B cell (primary cell): ENCODE measurements at places on chromosomes 7 and 10.

GRCh38 chr10:79336739-79337138 lies 10.5 kb upstream of the PPIF start:
- no peak for DNase-seq

DNA sequence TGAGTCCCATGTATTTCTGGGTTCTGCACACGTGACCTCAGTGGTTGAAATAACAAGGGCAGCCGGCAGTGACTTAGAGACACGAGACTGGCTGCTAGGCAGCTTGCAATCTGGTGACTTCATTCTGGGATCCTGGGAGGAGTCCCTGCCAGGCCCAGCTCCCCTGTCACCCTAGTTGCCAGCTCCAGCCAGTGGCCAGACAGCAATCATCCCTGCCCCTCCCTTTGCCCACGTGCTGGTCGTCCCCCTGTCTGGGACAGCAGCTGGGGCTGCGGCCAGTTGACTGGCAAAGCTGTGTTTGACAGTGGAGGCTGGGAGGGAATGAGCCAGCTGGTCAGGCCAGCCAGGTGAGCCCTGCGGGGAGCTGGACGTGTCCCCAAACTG lies 30.0 kb downstream of the ADGRA1 start:
- DNase-seq, result no peak

- no peak for DNase-seq
These were observed 380.6 kb upstream of the PHF14 start for GRCh38 chr7:10593080-10593479.

DNA sequence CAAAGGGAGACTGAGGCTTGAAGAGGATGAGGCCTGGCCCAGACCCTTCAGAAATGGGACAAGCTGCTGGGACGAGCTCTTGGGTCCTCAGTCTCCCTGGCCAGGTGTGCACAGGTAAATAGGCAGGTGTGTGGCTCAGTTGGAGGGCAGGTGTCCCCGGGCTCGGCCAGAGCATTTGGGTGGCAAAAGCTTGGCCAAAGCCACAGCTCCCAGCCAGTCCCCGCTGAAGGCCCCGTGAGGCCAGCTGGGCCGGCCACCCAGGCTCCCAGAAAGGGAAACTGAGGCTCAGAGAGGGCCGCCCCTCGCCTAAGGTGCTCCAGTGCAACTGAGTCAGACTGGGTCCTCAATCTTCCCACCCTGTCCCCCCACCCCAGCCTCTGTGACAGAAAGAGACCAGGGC lies 37.3 kb downstream of the MICALL2 start:
- no peak for DNase-seq

- no peak for DNase-seq
These were observed 56.7 kb downstream of the OSBPL3 start for GRCh38 chr7:24923172-24923865.

DNA sequence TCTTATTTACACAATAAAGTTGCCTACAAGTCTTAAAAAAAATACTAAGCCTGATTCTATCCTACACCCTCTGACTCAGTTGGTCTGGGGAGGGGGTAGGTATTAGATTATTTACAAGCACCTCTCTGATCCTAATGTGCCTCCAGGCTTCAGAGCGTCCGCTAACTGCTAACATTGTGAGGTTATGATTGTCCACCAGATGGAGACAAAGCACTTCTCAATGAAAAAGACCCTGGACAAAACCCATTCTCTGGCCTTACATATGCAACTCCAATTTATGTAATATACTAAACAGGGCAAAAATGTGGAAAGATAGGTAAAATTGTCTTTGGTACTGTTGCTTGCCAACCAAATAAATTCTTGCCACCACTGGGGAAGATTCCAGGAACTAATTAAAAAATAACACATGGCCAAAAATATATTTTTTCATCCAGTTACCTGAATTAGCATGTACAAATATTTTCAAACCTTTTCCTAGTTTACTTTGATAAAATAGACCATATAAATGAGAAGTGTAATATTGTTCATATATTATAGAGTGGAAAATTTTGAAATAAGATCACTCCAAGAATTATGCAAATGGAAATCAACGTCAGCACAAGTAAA lies 92.4 kb downstream of the KIF20B start:
- DNase-seq, result peak; percentile 80
